T-cell (primary cell): ENCODE measurements at places on chromosomes 6 and 20.

GRCh38 chr6:122829456-122829855 lies 40.4 kb downstream of the SMPDL3A start:
- DNase-seq, result no peak

- DNase-seq, result peak; percentile 14
Measured at GRCh38 chr6:36769676-36770499, 69.4 kb downstream of the CPNE5 start.

DNA sequence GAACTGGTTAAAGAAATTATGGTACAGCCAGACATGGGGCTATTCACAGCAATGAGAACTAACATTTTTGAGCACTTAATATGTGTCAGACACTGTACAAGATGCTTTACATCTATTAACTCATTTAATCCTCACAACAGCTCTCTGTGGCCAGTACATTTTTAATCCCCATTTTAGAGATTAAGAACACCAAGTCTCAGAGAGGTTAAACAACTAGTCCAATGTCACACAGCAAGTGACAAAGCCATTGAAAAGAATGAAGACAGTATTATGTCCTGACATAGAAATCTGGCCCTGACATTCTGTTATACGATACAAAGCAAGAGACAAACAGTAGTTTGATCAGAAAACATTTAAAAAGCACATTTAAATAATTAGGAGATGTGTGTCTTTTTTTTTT lies 3.8 kb upstream of the CSNK2A1 start:
- no peak for DNase-seq

DNA sequence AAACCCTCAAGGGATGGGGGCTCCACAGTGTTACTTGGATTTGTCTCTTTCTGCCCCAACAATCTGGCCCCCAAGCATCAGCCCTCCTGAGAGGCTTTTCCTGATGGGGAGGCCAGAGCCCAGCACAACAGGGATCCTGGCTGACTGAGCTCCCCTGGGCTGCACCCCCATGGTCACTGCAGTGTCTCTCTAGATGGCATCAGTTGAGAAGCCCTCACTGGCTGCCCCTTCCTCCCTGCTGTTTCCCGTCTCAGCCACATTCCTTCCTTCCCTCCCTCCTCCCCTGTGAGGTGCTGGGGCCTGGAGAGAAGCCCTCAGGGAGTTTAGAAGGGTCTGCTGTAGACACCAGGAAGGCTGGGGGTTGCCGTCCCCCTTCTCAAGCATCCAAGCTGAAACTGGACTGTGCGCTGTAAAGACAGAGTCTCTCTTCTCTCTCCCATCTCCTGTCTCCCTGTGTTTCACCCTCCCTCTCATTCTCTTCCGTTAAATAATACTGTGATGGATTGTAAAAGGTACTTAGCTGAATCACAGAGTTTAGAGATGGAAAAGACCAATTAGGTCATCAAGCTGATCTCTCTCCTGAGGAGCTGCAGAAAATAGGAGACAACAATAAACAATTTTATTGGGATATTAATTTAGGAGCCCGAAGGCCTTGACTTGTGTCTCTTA lies 29.7 kb downstream of the SAYSD1 start:
- DNase-seq, result no peak

DNA sequence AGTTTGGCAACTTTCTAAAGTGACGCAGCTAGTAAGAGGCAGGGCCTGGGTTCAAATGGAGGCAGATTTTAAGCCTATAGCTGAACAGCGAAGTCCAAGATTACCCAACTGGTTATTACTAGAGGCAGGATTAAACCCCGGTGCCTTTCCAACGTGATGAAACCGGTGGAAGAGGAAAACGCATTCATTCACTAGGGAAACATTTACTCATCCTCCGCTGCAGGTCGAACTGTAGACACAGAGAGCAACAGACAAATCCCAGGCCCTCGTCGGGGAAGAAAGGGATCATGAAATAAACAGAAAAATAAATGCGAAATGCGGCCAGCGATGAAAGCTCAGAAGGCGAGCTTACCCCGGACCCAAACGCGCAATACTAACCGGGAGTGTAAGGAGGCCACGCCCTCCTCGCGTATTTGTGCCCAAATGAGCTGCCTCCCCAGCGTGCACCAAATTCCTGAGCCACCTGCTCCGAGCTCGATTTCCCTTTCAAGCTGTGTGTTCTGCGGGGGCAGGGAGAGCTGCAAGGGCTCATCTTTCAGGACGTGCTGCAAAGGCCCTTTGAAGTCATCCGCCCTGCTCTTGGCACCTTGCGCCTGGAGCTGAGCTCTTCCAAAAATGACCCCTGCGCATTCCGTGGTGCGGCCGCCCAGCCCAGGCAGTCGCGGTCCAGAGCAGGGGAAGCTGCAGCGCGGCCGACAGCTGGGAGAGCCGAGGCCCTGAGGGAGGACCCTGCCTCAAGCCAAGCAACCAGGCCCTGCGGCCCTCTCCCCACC lies 46.9 kb downstream of the PDYN start:
- DNase-seq, result no peak

DNA sequence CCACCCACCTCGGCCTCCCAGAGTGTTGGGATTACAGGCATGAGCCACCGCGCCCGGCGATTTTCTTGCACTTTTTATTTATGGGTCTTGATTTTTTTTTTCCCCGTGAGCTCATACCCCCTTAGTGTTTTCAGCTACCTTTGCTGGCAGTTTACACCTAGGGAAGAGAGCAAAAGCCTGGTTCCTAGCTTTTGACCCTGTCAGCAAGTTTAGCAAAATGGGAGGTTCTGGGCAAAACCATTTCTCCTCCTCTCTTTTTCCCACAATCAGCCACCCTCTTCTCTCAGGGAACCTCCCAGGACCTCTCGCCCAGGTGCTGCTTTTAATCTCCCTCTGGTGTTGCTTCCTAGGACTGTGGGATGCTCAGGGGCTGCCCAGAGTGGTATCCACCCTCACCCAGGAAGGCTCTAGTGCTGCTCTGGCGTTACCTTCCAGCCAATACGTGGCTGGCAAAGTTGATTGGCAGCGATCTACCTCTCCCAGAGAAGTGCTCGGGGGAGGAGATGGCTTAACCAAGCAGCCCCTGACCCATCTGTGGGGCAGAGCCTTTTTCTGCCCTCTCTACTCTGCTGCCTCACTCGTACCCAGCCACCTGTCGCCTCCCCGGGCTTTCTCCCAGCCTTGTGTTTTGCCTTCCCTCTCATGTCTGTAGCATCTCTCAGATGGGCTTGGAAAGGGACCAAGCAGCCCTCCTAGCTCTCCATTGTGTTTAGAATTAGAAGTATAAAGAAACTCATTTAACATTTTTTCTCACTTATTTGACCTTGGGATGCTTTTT lies 37.4 kb downstream of the KAT14 start:
- DNase-seq, result no peak

DNA sequence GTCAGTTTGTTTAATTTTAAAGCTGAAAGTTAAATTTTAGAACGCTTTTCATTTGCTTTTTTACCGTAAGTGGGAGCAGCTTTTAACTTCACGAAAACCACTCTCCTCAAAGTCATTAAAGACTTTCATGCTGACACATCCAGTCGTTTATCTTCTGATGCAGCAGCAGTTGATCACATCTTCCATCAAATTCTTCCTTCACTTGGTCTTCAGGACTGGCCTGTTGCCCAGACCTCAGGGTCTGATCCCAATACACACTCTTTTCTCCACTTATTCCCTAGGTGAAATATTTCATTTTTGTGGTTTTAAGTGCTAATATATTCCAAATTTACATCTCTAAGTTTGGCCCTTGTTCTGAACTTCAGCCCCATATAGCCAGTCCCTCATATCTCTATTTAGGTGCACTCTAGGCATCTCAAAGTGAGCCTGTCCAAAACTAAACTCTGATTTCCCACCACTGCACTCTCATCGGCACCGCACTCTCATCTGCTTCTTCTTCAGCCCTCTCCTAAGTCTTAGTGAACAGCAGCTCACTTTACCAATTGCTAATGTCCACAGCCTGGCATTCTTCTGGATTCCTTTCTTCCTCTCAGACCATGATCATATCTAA lies 20.4 kb downstream of the AFDN start:
- DNase-seq, result no peak

DNA sequence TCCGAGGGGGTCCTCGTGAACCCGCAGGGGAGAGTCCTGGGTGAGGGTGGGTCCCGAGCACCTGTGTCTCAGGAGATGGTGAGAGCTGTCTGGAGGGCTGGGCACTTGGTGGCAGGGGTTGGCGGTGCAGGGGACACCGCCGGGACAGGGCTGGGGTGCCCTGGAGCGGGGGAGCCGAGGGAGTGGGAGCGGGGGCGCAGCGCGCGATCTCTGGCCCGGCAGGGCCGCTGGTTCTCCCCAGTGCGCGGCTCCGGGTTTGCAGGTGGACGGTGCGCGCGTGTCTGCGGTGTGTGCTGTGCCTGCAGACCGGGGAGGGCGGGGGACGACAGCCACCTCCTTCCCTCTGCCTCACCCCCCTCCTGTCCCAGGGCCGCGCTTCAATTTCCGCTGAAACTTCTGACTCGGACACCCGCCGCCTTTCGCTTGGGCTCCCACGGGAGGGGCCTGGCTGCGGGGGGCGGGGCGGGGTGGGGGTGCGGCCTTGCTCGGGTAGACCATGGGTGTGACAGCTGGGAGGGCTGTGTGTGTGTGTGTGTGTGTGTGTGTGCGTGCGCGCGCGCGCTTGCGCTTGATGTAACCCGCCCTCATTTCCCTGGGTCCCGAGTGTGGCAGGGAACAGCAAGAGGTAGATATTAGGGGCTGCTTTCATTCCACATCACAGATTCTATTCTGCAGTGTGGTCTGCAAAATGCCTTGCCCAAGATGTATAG lies 1.2 kb downstream of the TRIB3 start:
- peak; percentile 78 for DNase-seq

DNA sequence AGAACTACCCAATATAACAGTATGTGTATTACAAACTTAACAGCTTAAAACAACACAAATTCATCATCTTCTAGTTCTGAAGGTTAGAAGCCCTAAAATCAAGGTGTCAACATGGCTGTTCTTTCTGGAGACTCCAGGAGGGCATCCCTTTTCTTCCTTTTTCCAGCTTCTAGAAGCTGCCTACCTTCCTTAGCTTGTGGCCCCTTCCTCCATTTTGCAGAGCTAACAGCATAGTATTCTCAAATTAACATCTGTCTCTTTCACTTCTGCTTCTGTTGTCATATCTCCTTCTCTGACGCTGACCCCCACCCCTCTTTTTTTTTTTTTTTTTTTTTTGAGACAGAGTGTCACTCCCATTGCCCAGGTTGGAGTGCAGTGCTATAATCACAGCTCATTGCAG lies 52.8 kb upstream of the AKIRIN2 start:
- no peak for DNase-seq

GRCh38 chr6:67493682-67494081 lies 1141.4 kb upstream of the ADGRB3 start:
- no peak for DNase-seq

DNA sequence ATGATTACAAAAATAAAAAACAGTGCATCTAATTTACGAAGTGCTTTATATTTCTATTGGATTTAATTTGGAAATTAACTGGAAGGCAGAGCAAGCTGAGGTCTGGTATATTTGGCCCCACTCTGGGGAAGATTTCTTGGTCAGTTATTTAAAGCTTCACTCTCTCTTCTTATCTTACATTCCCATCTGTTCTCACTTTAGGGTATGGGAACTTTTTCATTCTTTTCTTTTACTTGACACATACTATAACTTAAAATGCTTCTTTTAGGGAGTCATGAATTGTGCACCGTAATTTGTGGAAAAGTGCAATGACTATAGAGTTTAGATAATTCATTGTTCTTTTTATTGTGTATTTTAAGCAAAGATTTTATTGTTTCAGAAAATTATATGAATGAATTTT lies 170.4 kb downstream of the BCKDHB start:
- no peak for DNase-seq

DNA sequence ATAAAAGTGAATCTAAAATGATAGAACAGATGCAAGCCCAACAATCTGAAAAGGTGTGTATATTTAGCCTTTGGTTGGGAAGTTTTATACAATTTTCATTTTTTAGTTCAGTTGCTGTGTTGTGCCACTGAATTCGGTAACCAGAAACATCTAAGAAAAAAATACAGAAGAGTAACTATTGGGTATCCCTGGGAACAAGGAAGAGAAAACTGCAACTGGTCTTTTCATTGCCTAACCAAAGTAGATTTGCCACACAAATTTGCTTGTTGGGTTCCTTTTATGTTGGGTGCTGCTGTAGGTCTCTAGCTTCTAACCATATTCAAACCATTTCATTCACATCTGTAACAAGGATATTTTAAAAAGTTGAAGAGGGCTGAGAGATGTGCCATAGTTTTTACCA lies 2.8 kb upstream of the TMEM30A start:
- no peak for DNase-seq

GRCh38 chr6:157194643-157195042 lies 128.7 kb downstream of the TMEM242 start:
- no peak for DNase-seq

- DNase-seq, result no peak
Measured at GRCh38 chr6:143394389-143394788, 56.1 kb downstream of the ADAT2 start.

DNA sequence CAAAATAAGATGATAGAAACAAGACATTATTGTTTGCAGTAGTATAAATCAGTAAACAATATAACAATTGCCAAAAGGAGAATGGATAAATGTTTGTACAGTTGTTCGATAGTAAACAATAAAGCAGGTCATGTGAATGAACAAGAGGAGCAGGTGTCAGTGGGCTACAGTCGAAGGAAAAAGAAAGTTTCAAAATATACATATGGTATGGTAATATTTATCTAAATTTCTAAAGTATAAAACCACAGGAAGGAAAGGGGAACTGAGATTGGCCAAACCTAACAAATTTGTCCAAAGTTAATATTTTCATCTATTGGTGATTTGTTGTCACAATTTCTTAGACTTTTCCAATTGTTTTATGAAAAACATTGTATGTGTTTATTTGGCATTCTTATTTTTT lies 110.9 kb downstream of the SH3BGRL2 start:
- DNase-seq, result no peak

DNA sequence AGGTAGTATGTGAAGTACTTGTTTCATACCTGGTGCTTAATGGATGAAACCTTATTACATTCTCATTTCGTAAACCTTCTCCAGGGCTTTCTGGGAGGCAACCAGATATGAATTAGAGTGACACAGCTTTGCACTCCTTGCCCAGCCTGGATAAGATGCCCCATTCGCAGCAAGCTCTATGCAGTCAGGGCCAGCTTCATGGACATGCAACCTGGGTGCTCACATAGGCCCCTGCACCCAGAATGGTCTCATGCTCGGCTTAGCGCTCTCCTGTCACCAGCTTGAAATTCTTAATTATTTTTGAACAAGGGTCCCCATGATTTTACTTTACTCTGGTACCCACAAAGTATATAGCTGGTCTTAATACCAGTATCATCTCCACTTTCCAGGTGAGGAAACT lies 11.3 kb upstream of the PTGIS start:
- no peak for DNase-seq

DNA sequence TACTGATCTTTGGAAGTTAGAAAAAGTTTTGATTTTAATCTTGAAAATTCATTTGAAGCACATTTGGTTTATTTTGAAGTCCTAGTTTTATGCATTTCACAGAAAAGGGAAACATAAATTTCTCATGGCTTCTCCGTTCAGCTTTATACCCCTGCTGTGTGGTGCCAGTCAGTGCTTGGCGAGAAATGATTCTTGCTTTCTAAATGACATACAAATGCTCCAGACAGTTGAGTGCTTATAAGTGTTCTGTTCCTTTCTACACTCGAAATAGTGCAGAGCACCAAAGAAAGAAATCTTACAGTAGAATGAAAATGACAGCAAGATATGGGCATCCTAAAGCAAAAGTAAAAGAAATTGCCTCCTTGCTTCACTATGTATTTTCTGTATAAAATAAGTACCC lies 9.0 kb upstream of the ZNF292 start:
- no peak for DNase-seq
